Glomerular endothelial cell (primary cell): ENCODE measurements at places on chromosomes 6 and 20.

DNA sequence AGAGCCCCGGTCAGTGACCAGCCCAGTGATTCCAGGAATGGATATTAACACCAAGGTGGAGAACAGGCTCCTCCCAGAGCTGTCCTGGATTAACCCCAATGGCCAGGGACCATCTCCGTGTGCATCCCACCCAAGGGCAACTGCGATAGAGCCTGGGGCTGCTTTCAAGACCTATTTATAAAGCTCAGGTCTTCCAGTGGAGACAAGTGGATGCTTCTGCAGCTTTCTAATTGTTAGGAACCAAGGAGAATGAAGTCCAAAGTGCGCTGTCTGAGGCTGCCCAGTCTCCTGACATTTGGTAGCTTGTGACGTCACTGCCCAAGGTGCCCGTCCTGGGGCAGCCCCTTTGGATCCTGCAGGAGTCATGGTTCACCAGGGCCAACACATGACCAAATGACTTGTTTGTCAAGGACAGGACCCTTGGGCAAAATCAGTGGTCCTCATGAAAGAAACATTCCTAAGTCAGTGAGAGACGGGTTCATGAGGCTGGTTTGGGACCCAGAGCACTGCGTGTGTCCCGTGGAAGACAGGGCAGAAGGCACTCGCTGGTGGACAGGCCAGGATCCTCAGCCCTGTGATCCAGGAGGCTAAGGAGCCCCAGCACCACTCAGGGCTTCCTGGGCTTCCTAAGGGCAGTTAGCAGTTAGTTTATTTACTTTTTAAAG is 174.9 kb downstream of the ANKRD60 start:
- DNase-seq = no peak

DNA sequence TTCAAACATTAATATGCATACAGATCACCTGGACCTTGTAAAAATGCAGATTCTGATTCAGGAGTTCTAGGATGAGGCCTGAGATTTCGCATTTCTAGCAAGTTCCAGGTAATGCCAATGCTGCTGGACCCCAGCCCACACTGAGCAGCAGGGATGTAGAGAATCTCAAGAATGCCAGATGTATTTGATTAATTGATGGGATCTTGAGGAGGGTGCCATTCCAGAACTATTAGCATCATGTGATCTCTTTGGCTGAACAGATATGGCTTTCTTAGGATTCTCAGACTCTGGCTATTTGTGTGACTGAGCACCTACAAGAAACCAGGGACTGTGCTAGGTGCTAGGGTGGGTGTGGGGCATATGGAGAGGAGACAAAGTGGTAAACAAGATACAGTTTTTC is 16.5 kb upstream of the SNX3 start:
- DNase-seq = no peak

DNA sequence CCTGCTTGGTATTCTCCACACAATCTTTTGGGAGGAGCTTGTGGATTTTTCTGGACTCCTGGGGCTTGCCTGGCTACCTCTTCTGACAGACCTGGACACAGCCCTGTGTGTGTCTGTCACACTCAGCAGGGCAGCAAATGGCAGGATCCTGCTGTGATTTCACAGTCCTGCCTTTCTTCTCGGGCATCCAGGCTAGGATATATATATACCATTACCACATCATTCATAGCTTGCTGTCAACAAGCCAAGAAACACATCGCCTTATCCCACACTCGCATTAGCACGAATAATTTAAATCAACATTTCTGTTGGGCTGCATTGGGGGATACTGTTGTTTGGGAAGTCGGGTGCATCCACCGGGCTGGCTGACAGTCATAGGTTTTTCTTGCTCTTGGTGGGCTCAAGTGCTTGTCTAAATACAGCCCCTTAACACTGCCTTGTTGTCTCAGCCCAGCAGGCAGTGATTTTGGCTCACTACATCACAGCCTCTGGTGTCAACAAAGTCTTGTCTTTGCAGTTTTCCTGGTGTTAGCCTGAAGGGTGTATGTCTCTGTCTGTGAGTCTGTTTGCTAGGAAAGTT is 154.9 kb upstream of the FERMT1 start:
- DNase-seq = no peak

GRCh38 chr6:160039441-160039840 is 70.6 kb downstream of the IGF2R start:
- DNase-seq = no peak

DNA sequence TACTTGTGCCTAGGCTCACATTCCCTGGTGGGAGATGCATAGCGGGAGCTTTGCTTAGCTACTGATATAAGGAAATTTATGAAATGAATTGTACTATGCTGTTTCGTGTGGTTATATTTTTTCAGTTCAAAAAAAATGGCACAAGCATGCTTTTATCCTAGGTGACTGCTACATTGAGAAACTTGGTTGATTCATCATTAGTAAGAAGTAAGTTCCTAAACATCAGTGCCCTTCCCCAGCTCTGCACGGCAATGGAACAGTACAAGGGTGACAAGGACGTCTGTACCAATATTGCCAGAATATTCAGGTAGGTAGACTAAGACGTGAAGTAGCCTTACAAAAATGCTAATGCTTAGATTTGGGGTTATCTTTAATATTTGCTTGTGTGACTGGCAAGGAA is 79.7 kb downstream of the ARMC2 start:
- DNase-seq = no peak

GRCh38 chr20:44942264-44942973 is 17.8 kb downstream of the TOMM34 start:
- no peak for DNase-seq

DNA sequence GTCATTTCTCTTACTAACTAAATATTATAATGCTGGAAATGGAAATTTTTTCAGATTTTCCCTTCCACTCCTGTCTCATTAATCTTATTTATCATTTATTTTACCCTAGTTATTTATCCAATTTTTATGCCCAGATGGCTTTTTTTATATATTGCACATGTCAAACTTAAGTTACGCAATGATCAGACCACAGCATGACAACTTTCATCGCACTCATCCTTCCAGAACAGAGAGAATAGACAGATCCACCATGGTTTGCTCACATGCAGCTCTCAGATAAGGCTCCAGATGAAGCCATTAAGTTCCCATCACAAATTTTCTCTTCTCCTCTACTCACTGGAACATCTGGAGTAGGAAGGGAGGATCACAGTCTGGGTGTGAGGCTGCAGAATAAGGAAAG is 48.7 kb downstream of the MAP7 start:
- no peak for DNase-seq

DNA sequence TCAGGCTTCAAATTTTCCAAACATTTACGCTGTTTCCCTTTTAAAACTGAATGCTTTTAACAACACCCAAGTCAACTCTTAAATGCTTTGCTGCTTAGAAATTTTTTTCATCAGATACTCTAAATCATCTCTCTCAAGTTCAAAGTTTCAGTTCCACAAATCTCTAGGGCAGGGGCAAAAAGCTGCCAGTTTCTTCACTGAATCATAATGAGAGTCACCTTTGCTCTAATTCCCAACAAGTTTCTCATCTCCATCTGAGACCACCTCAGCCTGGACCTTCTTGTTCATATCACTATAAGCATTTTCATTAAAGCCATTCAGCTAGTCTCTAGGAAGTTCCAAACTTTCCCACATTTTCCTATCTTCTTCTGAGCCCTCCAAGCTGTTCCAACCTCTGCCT is 69.1 kb downstream of the RNF217 start:
- DNase-seq = no peak

GRCh38 chr6:7050872-7051779 is 56.6 kb upstream of the RREB1 start:
- DNase-seq = no peak

DNA sequence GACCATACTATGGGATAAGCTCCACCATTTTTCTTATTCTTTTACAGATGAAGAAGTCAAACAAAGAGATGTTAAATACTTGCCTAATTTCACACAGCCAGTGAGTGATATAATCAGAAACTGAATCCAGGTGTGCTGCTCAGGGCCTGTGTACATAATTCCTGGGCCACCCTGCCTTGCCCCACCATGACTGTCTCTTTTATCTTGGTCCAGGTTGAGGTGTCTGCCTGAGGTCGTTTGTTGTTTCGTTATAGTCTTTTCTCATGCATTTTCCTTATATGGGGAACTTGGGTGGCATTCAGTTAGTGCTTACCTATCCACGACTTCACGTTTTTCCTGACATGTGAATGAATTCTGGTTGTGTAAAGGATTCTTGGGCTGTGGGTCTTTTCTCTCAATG is 277.6 kb downstream of the COL12A1 start:
- DNase-seq = no peak

DNA sequence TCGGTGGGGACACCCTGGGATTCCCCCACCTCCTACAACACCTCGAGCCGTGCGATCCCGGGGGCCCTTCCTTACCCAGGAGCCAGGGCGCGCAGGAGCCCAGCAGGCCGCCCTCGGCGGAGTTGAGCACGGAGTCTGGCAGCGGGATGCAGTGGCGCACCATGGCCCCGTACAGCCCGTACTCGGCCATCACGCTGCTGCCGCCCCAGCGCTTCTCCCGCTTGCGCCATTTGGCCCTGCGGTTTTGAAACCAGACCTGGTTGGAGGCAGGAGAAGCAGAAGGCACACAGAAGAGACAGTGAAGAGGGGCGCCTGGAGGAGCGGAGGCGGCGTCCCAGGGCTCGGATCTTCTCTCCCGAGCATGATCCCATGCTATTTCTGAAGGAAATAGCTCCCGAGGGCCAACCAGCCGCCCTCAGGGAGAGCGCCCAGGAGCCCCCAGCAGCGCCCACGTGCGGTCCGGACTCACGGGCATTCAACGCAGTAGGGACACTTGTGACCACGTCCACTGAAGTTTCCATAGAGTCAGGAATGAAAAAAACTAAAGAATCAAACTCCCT is 4.3 kb downstream of the VSX1 start:
- DNase-seq = no peak

- DNase-seq = no peak
These were observed 53.5 kb downstream of the HCRTR2 start for GRCh38 chr6:55227862-55228261.

DNA sequence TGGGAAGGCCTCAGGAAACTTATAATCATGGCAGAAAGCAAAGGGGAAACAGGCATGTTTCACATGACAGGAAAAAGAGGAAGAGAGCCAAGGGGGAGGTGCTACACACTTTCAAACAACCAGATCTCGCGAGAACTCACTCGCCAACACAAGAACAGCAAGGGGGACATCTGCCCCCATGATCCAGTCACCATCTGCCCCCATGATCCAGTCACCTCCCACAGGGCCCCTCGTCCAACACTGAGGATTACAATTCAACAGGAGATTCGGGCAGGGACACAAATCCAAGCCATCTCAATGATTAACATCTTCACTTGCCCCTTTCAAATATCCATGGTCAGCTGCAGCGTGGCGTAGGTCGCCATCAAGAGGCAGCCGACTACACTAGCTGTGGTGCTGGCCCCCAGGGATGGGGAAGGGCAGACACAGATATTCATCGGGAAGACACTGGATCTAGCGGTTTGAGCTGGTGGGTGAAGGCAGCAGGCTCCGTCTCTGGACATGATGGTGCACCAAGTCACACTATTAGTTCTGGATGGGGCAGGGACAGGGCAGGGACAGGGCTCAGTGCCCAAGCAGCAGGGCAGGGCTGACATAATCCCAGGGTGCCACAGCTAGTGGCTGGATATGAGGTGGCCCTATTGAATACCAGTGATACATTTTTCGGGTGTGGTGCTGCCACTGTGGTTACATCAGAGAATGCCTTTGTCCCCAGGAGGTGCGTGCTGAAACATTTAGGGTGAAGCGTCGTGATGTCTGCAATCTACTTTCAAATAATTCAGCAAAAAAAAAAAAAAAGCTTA is 31.6 kb downstream of the TUBB2B start:
- no peak for DNase-seq

DNA sequence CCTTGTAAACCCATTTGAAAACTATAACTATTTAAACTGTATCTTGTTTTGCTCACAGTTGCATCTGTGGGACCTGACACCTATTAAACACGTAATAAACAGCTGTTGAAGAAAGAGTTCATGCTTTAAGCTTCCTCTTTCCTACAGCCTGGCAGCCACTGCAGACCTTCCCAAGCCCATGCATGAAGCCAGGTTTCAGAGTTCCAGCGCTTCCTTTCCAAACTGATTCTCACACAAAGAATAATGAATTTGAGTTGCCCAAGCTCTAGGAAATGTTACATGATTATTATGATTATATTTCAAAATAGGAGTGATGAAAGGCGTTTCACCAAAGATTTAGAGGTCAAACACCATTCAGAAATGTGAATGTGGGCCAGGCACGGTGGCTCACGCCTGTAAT is 3.7 kb downstream of the AGPAT4 start:
- DNase-seq = no peak

- DNase-seq = no peak
These were observed 92.5 kb upstream of the SUPT3H start for GRCh38 chr6:45470131-45470738.

DNA sequence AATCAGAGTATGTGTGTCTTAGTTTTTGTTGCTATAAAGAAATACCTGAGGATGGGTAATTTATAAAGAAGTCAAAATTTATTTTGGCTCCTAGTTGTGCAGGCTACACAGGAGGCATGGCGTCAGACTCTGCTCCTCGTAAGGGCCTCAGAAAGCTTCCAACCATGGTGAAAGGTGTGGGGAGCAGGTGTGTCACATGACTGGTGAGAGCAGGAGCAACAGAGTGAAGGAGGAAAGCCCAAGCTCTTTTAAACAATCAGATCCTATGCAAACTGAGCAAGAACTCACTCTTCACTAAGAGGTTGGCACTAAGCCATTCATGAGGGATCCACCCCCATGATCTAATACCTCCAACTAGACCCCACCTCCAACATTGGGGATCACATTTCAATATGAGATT is 1524.3 kb downstream of the HACE1 start:
- DNase-seq = no peak
